GM19239 (cell line): ENCODE measurements at places on chromosomes 1 and 21.

DNA sequence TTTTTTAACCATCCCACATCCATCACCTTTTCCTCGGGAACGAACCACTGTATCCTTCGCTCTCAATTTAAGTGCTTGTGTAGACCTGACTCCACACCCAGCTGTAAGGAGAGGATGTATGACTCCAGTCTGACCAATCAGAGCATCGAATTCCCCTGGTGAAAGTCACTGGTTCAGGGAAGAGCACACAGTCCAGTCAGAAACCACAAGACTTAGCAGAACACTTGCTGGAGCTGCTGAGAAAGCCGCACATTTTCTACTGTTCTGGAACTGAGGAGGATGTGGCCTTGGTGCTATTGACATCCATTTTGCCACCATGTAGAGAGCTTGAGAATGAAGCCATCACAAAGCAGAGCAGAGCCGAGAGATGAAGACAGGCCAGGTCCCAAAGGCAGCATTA lies 59.9 kb upstream of the CNN3 start:
- DNase-seq, result no peak

- DNase-seq, result no peak
Observed at GRCh38 chr1:38105267-38105666, 58.7 kb upstream of the POU3F1 start.

DNA sequence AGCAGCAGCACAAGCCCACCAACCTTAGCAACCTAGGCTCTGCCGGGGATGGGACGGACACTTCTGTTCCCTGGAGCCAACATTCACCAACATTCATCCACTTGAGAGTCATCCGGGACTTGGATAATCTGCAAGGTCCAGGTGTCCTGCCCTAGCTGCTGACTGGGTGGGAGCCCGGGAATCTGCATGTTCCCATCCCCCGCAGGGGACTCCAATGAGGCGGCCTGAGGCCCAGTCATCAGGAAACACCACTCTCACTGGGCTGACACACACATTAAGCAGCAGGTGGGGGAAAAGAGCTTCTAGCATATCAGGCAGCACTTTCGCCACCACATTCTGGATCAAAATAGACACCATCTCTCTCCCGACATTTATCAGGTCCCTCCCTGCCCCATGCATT lies 38.4 kb upstream of the CCSAP start:
- DNase-seq, result no peak

DNA sequence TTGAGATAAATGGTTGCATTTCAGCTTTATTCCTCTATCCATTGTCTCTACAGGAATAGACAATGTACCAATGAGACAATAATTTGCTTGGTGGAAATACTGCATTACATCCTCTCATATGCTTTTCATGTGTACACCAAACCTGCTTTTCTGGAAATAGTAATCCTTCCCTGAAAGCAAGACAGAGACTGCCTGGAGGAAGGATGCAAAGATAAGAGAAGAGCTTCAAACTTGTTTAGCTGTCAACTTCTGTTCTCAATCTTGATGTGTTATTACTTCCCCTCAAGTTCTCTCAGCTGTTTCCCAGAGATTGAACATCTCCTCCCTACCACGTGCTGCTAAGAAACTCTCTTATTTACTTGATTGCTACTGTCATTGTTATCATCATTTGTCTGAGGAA lies 1125.4 kb upstream of the TMPRSS15 start:
- DNase-seq, result no peak

GRCh38 chr1:198106011-198106410 lies 50.8 kb upstream of the NEK7 start:
- DNase-seq, result no peak

DNA sequence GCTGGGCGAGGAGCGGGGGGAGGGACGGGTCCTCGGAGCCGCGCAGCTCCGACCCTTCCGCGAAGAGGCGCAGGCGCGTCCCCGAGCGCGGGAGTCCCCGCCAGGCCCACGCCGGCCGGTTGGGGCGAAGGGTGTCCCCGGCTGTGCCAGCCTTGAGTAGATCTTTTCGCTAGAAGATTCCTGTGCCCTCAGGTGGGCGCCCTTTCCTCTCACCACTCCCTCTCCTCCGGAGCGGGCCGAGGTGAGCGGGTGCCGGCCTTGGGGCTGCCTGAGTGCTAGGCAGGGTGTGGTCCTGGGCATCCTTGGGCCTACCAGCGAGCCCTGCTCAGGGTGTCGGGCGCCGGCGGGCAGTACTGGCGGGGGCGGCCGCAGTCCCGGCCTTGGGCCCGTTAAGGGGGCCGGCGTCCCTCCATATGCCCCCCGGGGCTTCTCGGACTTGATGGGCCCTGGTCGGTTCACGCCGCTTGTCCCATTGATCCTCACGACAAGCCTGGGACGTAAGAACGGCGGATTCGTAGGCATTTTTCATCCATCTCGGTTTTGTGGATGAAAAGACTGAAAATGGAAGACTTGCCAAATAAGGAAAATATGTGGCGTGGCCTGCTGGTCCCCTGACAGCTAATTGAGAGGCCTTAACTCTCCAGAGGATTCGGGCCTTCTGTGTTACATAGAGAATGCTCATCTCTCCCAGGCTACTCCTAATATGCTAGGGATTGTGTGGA lies 712 bp downstream of the DEGS1 start:
- DNase-seq, result no peak

GRCh38 chr1:93704052-93704451 lies 22.4 kb upstream of the BCAR3 start:
- no peak for DNase-seq

- no peak for DNase-seq
Observed at GRCh38 chr1:154819628-154820590, 50.2 kb downstream of the KCNN3 start.

- DNase-seq, result no peak
Observed at GRCh38 chr21:45639206-45640000, 4.1 kb upstream of the PCBP3 start.

- DNase-seq, result no peak
Observed at GRCh38 chr1:24340770-24341169, 21.6 kb downstream of the GRHL3 start.

DNA sequence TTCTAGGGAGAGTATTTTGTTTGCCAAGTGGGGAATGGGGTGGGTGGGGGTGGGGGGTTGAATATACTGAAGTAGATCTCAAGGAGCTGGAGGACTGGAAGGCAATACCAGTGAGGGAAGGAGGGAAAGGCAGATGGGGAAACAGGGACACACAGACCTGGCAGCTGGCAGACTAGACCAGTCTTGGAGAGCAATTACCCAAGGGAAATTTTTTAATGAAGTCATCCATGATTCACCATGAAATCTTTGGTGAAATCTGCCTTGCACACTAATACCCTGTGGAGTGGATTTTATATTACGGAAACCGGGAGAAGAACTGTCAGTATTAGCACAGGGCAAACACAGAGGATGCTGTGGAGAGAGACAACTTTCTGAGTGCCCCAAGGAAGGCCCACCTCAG lies 29.7 kb upstream of the MARK1 start:
- DNase-seq, result no peak

DNA sequence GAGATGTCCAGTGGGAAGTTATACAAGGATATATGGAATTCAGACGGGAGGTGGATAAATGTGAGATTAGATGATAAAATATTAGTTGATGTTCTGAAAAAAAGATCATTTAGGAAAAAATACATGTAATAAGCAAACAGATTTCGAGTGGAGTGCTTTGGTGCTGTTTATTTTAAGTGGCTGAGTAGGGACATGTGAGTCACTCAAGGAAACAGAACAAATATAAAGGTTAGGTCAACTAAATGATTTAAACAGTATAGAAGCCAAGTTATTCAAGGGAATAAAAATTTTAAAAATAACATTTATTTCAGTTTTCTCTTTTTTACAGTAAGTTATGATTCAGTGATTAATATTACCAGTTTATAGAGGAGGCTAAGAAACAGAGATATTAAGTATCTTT lies 1046.7 kb upstream of the B3GALT2 start:
- no peak for DNase-seq

DNA sequence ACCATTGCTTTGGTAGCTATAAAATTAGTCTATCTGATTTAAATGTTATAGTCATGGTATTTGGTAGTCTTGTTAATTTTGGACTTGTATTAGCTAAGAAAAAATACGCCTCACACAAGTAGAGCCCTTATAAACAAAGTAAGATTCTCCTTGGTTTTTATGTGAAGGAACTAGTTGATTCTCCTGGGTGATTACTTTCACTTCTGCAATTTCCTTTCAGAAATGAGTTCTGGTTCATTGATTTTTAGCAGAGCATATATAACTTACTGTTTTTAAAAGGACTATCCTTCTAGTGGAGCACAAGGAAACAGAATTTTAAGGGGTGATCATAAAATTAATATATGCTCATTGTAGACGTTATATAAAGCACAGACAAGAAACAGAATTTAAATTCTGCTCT lies 120.1 kb downstream of the BACH1 start:
- DNase-seq, result peak; percentile 5

- no peak for DNase-seq
Observed at GRCh38 chr1:221632072-221632471, 109.8 kb downstream of the DUSP10 start.

- DNase-seq, result peak; percentile 81
Observed at GRCh38 chr1:30782361-30783255, 25.0 kb upstream of the LAPTM5 start.

GRCh38 chr1:6083801-6084446 lies 38.2 kb downstream of the KCNAB2 start:
- no peak for DNase-seq

DNA sequence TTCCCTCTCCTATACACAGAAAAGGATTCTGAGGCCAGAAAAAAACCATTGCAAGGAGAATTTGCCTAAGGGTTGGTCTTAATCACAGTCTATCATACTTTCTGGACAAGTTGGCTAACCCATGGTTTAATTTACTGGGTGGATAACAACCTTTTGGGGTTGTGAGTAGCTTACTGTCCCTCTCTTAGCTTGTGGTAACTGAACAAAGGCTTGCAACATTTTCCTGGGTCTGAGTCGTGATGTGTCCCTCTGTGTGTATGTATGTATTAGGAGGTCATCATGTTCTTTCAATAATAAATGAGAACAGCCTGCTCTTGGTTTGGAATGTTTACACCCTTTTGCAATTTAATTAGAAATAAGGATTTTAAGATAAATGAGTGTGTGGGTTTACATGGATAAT lies 36.7 kb downstream of the PAPPA2 start:
- no peak for DNase-seq
